Trophoblast cell (in vitro differentiated cells and primary cell): ENCODE measurements at places on chromosomes 4 and X.

GRCh38 chr4:154720123-154720522, 23.7 kb upstream of the LRAT start:
- DNase-seq = peak; percentile 7

- peak; percentile 89 for DNase-seq
Measured at GRCh38 chr4:73573794-73574528, 46.3 kb downstream of the RASSF6 start.

DNA sequence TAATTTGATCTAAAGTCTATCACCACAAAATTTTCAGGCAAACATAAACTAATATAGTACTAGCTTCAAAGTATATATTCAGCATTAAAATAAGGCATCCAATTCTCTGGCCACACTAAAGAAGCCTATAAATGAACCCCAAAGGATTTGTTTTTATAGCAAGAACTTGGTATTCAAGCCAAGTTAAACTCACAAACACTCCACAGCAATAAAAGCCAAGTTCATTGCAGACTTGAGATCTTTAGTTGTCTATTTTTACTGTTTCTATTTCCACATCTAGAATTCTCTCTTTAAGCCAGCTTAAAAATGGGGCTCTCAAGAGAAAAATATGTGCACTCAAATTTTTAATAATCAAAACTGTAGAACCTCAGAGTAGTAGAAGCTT, 51.1 kb downstream of the WDFY3 start:
- no peak for DNase-seq

- no peak for DNase-seq
Measured at GRCh38 chr4:25654031-25654970, 1.4 kb upstream of the SLC34A2 start.

DNA sequence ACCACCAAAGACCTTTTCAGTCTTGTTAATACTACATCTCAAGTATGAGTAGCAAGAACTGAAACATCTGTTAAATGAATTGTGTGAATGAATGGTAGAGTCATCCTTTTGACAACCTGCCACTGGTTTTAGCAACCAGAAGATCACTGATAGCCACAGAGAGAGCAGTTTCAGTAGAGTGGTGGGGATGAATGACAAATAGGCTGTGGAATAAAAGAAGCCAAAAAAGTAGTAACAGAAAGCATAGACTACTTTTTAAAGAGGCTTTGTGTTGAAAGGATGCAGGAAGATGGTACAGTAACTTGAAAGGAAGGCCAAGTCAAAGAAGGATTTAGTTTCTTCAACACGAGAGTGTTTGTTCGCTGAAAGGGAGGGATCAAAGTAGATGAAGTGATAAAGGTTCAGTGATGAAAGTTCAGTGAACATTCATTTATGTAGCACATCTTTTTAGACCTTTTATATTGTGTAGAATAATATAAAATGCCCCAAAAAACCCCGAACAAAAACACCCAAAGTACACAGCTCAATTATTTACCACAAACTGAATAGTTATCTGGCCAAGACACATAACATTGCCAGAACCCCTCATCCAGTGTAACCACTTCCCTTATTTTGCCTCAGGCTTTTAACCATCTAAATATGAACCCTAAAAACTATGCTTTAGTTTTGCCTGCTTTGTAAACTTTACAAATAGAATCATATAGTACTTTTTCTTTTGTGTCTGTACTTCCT, 40.1 kb upstream of the EIF1AX start:
- DNase-seq = no peak
